NCI-H524 treated with DMSO at 0.1 percent for 48 hours (cell line): ENCODE measurements at places on chromosomes 12 and 14.

GRCh38 chr12:110355073-110355472 is 48.4 kb downstream of the ANAPC7 start:
- DNase-seq = no peak

GRCh38 chr12:52216100-52216499 is 16.9 kb upstream of the KRT7 start:
- DNase-seq = no peak

GRCh38 chr12:105417732-105418131 is 87.2 kb downstream of the C12orf75 start:
- no peak for DNase-seq

- DNase-seq = no peak
These were observed 98.2 kb downstream of the SNAPC1 start for GRCh38 chr14:61860294-61860918.

- no peak for DNase-seq
These were observed 94.5 kb downstream of the TMEM132C start for GRCh38 chr12:128361400-128361995.

- DNase-seq = no peak
These were observed 29.8 kb downstream of the CFL2 start for GRCh38 chr14:34684578-34684977.
